Hematopoietic multipotent progenitor cell treated with erythropoietin and hydrocortisone succinate and interleukin-3 and kit ligand, for 4 days (in vitro differentiated cells): ENCODE measurements at places on chromosomes 3 and 15.

GRCh38 chr15:71109130-71109529, 6.1 kb upstream of the THSD4 start:
- no peak for DNase-seq

GRCh38 chr3:46303240-46303639, 50.7 kb upstream of the CCR2 start:
- DNase-seq = no peak

DNA sequence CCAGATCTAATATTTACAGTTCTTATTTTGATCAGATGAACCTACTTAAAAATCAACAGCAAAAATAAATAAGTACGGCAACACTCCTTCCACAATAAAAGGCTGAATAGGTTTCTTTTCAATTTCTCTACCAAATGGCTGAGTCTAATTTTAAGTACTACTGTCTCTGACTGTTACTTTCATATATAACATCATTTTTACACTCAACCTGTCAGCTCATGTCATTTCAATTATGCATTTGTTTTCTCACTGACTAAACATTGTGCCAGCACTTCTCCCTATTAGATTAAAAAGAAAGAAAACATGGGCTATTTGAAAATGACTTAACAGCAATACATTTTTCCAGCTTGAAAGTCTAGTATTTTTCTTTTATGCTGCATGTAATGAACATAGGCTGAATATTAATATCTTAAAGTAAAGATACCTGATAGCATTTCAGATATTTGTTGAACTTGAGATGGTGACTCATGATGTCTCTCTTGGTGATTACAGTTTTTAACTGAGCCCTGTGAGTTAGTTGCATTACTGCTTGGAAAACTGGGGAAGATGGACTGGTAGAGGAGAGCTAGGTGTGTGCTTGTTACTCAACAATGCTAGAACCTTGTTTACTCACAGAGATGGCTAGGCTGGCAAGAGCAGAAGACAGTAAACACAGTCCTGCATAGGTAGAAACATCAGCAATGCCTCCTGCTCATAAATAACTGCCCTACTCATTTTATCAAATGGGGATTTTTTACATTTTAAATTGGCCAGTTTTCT, 73.9 kb downstream of the PEX5L start:
- no peak for DNase-seq

- peak; percentile 49 for DNase-seq
Observed at GRCh38 chr15:69167218-69167846, 6.9 kb downstream of the GLCE start.

- DNase-seq = peak; percentile 43
Observed at GRCh38 chr15:43370310-43370974, 401 bp downstream of the ZSCAN29 start.

- DNase-seq = no peak
Observed at GRCh38 chr3:933326-933725, 159.5 kb upstream of the CNTN6 start.

DNA sequence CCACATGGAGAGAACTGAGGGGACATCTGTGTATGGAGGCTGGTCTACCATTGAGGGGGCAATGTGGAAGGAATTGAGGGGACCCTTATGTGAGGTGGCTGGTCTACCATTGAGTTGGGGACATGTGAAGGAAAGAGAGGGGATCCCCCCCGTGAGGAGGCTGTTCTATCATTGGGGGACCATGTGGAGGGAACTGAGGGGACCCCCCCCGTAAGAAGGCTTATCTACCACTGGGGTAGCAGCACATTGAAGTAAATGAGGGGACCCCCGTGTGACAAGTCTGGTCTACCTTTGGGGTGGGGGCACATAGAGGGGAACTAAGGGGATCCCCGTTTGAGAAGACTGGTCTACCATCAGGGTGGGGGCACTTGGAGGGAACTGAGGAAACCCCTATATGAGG, 158.0 kb downstream of the FBLN2 start:
- DNase-seq = no peak

- DNase-seq = peak; percentile 18
Observed at GRCh38 chr3:29527246-29527645, 246.4 kb downstream of the RBMS3 start.

- DNase-seq = peak; percentile 77
Observed at GRCh38 chr3:3316521-3316920, 137.0 kb upstream of the CRBN start.

- DNase-seq = no peak
Observed at GRCh38 chr3:13277196-13277813, 142.8 kb downstream of the NUP210 start.

DNA sequence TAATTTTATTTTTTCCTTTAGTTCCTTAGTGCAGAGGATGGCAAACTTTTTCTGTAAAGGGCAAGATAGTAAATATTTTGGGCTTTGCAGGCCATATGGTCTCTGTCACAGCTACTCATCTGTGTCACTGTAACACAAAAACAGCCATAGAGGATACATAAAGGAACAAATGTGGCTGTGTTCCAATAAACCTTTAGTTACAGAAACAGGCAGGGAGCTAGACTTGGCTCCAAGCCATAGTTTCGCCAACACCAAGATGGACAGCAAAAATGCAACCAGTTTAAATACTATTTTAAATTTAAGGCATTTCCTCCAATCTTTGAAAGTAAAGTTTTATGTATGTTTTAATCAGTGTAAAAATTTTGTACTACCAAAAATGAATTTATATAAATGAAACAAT, 753.4 kb downstream of the FHIT start:
- DNase-seq = no peak

DNA sequence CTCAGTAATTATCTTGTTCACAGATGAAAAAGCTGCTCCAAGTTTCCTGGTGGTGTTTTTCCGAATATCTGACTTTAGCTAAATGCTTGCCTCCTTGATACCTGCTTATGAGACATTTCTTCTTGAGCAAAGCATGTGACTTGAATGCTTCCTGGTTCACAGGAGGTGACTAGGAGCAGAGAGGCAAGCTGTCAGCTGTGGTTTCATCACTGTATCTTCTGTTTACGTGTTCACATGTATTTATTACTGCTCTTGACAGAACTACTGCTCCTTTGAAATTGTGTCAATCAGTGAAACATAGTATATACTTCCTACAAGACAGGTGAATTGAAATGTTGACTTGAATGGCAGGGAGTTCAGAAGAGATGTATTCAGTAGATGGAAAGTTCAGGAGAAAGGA, 8.9 kb upstream of the SPPL2A start:
- DNase-seq = peak; percentile 40

DNA sequence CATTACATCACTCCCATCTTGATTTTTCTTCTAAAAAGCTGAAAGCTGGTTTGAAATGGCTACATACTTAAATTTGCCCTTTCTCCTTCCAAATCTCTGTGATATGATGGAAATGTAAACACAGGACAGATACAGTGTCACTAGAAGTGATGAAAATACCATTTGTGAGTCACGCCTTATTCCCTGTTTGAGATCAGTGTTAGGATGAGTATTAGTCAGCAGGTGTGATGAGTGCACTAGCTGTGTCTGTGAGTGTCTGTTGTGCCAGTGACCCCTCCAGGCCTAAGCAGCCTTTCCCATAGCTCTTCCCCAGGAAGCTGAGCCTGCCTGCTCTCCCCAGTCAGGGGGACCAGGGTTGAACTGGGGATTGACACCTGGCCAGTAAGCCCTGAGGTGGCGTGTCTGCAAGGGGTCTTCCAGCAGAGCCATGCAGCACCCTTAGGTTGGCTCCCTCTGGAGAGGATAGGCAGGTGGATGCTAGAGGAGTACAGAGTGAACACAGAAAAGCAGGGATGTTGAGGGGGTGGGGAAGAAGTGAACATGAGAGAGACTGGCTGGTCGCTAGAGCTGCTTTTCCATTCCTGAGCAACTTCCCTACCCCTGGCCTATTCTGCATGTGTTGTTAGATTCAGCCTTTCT, 92.0 kb downstream of the PDE8A start:
- no peak for DNase-seq

DNA sequence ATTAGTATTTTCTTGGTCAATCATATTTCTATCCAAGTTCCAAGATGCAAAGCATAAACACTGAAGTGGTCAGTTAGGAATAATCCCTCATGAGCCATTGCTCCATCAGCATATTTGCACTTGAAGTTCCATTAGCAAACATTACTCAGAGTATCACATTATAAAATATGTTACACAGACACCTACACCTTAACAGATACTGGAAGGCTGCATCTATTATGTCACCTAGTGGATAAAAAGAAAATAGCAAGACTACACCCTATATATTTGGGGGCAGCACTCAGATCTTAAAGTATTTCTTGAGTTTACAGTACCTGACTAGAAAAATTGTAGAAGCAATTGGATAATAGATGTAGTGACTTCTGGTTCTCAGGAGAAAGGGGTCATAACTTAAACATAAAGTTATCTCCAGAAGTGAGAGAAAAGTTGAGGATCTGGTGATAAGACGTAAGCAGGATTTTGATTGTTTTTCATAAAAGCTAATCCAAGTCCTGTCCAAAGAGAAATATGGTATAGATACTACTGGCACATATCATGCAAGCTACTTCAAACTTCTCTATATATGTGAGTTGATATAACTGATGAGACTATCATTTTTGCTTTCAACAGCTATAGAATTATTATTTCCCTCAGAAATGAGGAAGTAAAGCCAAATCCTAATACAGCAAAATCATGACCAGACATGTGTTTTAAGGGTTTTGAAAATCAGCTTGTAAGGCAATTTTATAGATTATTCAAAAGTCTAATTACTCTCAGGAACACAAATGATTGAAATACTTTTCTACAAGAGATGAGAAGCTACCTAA, 422.2 kb downstream of the GBE1 start:
- DNase-seq = peak; percentile 47

DNA sequence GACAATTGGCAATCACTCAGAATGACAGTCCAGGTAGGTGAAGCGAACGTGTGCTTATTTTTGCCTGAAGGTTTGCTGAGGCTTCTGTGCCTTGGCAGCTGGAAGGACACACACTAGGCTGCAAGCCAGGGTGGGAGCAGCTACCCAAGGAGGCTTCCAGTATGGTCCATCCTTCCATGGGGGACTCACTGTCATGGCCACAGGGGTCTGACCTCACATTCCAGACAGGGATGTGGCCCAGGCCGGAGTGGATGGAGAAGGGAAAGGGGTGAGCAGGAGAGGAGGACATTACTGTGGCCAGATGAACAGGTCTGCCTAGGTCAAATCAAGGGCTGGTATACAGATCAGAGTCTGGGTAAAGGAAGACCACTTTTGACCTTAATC, 247.7 kb downstream of the ADAMTS17 start:
- DNase-seq = no peak

GRCh38 chr3:192930577-192930976, 12.9 kb upstream of the MB21D2 start:
- no peak for DNase-seq

- no peak for DNase-seq
Observed at GRCh38 chr3:128707928-128708494, 18.0 kb upstream of the RAB7A start.

DNA sequence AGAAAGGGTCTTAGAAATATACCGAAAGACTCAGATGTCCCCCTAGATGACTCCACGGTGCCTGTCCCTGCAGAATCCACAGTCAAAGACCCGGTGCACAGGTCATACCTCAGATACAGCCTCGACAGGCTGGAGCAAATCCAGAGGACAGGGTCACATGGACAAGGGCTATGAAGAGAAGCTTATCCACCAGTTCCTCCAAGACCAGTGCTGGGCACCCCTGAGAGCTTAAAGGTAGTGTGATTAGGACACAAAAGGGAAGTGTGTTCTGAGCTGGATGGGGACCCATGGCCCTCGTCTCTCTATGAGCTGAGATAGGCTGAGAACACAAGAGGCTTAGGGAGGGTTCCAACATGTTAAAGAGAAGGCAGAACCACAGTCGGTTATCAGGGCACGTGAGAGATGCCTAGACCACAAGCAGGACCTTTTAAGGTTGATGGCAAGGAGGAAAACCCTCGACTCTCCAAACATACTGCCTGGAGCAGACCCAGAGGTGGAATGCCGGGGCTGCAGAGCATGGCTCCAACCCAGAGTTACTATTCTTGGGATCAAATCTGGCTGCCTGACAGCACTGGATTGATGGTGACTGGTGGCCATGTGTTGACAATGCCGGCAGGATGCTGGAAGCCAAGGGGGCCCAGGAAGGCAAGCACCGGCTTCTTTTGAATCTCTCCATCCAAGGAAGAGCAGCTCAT, 46.9 kb downstream of the ADCY5 start:
- DNase-seq = no peak

GRCh38 chr15:98906712-98907083, 100.9 kb downstream of the PGPEP1L start:
- no peak for DNase-seq

GRCh38 chr3:69292959-69293574, 92.8 kb downstream of the FRMD4B start:
- DNase-seq = no peak

DNA sequence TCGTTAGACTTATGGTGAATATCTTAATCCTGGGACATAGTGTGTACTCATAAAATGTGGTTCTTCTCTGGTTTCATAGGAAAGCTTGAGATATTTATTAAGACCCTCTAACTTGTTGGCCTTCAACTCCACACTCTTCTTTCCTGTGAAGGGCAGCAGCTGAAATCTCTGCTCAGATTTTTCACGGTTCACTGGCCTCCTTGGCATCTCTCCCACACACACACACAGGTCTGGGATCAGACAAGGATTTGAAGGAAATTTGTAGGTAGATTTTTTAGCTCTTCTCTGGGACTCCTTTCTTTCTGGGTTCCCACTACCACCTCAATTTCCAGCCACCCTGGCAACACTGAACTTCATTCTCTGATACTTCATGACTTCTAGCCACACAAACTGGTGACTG, 70.2 kb downstream of the MYRIP start:
- no peak for DNase-seq

DNA sequence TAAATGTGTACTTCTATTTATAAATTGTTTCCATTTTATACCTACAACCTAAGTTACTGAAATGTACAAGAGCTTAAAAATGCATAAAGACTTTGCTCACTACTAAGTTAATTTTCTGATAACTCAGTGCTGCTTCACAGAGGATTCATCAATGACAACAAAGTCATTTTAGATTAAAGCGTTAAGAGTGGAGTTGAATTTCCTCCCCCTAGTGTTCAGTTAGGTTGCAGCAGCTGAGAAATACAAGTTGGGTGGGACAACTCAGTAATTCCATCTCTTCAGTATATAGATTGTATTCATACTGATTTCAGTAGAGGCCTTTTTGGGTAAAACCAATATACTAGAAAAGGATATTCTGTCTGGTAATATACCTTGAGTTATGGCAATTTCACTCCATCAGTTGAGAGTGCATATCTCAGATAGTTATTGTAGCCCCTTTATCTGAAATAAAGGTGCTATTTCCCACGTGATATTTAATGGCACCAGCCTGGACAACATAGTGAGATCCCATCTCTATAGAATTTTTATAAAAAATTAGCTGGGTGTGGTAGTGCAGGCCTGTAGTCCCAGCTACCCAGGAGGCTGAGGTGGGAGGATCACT, 6.9 kb upstream of the RPL35A start:
- peak; percentile 81 for DNase-seq

DNA sequence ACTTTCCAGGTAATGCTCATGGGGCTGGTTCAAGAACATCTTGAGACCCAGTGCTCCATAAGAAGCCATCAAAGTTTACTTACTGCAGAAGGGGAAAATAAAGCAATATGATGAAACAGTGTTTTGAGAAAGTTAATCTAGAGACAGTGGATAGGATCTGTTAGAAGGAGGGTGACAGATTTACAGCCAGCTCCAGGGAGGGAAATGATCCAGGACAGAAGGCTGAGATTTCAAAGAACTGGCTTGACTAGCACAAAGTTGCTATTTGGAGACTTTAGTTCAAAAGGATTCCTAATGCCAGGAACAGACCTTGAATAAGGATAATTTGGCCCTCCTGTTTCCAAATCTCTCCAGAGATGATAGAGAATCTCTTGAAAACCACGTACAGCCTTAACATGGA, 166.5 kb upstream of the NECTIN3 start:
- DNase-seq = no peak

GRCh38 chr3:101976473-101976872, 127.2 kb downstream of the NFKBIZ start:
- DNase-seq = peak; percentile 13

GRCh38 chr15:91926908-91927270, 73.4 kb downstream of the SLCO3A1 start:
- peak; percentile 18 for DNase-seq
